CD4-positive, alpha-beta T cell treated with Interleukin-1 beta for 1 hour (primary cell): ENCODE measurements at places on chromosomes 3 and 15.

DNA sequence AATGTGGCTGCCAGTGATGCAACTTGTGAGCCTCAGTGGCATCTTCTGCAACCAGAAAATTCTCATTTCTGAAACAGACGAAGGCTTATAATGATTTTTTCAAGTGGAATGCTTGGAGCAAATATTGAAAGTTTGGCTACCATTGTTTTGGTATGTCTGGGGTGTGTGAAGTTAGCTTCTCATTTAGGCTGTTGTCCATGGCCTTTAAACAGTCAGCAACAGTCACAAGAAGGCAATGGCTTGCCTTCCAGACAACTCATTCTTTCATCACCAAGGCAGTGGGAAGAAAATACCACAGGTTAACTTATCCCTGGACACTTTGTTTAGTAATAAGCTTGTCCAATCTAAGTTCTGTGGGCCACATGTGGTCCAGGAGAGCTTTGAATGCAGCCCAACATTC, 4.7 kb upstream of the BNC1 start:
- DNase-seq = no peak

DNA sequence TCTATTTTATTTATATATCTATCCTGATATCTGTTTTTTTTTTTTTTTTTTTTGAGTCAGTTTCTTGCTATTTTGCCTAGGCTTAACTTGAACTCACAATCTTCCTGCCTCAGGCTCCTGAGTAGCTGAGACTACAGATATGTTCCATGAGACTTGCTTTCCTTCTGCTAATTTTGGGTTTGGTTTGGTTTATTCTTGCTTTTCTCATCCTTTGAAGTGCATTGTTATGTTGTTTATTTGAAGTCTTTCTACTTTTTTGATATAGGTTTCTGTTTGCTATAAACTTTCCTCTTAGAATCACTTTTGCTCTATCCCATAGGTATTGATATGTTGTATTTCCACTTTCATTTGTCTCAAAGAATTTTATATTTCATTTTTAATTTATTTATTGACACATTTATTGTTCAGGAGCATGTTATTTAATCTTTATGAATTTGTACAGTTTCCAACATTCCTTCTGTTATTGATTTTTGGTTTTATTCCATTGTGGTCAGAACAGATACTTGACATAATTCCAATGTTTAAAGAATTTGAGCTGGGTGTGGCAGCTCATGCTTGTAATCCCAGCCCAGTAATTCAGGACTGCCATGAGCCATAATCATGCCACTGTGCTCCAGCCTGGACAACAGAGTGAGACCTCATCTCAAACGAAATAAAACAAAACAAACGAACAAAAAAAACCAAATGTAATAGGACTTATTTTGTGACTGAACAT, 62.3 kb upstream of the PLSCR4 start:
- DNase-seq = no peak

DNA sequence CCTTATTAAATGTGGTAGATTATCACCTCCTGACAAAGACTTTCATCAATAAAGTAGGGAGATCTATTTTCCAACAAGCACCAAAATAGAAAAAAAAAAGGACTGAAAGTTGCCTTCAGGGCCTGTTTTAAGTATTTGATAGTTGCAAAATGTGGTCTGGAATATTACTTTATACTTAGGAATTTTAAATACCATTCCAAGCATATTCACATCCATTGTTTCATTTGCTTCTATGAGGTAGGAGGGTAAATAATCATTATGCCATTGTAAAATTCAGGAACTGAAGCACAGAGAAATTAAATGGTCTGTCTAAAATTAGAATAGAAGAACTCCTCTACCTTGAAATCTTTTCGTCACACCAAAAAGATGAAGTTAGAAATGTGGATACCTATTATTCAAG, 110.0 kb downstream of the TMCC1 start:
- DNase-seq = no peak

- no peak for DNase-seq
Measured at GRCh38 chr15:90264671-90265070, 801 bp upstream of the NGRN start.

- no peak for DNase-seq
Measured at GRCh38 chr3:106251160-106251892, 382.5 kb upstream of the CBLB start.

DNA sequence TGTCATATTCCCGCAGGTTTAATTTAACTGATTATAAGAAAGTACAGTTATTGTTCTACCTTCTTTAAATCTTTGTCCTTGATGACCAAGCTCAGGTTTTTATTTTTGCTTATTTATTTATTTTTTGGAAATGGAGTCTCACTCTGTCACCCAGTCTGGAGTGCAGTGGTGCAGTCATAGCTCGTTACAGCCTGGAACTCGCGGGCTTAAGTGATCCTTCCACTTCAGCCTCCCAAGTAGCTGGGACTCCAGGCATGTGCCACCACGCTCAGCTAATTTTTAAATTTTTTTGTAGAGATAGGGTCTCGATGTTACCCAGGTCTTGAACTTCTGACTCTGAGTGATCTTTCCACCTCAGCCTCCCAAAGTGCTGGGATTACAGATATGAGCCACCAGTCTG, 8.9 kb downstream of the USP3 start:
- no peak for DNase-seq

DNA sequence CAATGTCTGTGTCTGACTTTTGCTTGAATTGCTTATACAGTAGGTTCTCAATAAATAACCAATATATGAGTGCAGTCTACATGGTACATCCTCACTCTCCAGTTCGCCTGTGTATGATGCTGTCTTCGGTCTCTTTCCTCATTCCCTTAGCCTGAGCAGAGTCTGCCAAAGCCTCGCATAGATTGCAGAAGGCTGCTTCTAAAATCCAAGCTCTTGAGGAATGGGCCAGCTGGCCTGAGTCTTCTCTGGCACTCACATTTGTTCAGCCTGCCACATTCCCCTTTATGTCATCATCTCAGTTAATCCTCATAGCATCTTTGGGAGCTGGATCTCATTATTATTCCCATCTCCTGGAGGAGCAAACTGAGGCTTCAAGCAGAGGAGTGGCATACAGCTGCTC, 27.2 kb upstream of the ADAMTS7 start:
- DNase-seq = no peak

DNA sequence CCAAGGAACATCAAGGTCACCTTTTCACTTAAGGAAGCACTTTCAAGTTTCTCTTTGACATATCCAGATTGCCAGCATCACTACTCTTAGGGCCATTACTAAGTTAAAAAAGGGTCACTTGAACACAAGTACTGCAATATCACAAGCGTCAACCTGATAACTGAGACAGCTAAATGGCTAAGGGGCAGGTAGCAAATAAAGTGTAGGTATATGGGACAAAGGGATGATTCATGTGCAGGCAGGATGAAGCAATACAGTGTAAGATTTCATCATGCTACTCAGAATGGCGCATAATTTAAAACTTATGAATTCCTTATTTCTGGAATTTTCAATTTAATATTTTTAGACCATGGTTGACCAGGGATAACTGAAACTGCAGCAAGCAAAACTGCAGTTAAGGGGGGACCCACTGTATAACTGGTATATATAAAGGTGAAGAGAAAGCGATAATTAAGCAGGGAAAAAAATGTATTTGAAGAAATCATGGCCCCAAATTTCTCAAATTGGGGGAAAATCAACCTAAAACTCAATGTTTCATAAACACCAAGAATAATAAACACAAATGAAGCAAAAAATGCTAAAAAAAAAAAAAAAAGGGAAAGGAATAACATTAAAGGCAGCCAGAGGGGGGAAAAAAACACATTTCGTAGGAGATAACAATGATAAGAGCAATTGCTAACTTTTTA, 13.1 kb downstream of the CCR1 start:
- no peak for DNase-seq

DNA sequence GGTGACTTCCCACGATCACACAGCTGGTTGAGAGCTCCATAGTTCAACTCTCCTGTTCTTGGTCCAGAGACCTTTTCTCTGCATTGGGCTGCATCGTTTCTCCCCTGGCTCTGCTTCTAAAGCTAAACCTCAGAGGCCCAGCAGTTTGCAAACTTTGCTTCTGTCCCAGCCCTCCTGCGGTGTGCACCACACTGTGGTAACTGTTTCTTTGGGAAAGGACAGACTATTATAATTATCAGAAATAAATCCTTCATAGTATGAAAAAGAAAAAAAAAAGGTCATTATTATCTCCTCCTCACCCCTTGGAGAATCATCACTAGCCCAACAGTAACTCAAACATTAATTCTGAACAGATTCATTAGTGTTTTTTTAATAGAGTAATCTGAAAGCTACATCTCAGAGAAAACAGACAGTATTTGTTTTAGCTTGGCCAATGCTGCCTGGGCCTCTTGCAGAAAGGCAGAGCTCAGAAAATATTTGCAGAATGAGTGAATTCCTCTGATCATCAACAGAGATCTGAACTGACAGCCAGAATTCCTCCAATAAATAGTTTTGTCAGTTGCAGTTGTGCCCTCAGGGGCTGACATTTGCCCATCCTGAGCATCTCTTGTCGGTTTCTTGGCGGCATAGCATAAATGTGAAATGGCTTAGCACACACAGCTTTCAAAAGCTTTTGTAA, 52.9 kb downstream of the BFSP2 start:
- DNase-seq = no peak

GRCh38 chr3:13299531-13300155, 120.5 kb downstream of the NUP210 start:
- DNase-seq = no peak

DNA sequence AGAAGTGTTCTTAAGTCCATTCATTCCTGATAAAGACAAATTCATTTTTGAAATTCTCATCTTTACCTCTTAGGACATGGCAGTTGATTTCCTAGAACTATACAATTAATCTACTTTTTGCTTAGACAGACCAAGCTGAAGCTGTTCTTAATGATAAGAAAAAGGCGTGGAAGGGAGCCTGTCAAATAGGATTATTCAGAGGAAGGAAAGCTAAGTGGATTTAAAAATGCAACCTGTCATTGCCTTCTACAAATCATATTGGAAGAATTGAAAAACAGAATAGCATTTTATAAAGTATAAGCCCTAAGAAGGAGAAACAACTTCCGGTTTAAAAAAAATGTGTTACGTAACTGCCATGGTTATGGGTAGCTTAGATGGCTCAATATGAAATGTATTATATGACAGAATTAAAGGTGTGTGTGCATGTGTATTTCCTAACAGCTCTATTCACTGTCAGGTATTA, 81.2 kb upstream of the RAP2B start:
- no peak for DNase-seq

DNA sequence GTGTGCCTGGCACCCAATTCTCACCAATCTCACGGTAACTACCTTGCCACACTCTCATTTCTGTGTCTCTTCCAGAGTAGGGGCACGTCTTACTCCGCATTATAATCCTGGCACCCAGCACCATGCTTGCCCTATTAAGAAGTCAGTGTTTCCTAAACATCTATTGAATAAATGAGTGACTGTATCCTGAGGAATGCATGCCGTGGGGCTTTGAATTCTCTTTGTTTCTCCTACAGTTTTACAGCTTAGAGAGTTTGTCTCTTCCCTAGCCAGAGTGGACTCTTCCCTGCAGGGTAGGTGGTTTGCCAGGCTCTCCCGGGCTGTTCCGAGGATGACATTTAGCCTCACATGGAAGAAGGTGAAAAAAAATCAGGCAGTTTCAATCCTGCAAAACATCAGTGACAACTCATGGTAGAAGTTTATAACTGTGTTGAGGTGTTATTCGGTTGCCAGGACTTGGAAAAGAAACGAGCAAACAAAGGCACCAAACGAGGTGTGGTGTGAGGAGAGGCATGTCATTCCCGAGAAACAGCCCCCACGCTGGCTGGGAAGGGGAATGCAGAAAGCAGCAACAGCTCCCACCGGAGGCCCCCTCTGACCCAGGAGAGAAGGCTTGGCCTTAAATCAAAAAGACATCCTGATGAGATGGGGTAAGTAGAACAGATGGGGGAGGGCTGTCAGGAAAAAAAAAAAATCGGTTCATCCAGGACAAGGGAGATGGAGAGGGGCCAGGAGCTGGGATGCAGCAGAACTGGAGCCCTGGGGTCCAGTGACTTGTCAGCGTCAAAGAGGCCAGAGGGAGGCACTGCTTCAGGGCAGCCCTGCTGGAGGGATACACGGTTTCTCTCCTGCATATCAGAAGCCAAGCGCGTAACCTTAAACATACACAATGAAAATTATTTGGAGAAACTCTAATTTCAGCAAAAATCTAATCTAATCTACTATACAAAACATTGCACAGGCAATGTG, 168.4 kb upstream of the ARRDC4 start:
- DNase-seq = no peak

DNA sequence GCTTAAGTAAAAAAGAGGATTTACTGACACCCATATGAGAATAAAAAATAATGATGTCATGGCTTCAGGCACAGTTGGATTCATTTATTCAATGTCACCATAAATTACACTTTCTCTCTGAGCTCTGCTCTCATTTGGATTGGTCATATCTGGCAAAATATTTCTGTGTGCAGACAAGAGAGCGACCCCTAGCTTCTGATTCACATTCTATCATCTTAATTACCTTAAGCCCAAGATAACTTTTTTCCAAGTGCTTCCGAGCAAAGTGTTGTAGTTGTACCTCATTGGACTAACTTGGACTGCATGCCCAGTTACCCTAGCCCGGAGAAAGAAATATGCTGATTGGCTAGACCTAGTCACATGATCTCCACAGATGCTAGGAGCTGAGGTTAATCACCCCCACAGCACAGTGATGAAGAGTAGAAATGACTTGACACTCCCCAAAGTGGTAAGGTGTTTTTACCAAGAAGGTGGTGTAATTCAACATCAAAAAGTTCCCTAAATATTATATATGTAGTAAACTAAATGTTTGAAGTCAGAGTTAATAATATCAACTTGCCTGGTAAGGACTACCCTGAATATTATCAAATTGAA, 552.2 kb upstream of the SUCLG2 start:
- no peak for DNase-seq

GRCh38 chr3:127865941-127866340, 43.6 kb upstream of the MGLL start:
- DNase-seq = no peak

DNA sequence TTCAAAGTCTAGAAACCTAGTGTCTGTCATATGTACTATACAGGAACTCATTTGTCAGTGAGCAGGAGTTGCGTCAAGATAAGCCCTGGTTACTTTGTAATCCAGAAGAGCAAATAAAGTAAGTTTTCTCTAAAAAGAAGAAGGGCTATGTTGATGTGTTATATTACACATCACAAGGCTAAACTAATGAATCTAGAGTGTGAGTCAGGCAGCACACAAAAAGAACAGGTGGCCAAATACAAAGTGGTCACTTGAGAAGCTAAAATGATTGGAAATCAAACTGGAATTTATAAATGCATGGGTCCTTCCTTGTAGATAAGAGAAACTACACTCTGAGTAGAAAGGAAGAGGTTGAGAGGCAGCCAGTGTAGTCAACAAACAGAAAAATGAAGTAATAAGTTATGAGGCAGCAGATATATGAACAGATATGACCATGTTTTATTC, 771.6 kb downstream of the DIPK2A start:
- no peak for DNase-seq

GRCh38 chr3:70621451-70621850, 309.0 kb upstream of the MDFIC2 start:
- no peak for DNase-seq

- DNase-seq = peak; percentile 30
Measured at GRCh38 chr15:71386448-71387236, 271.4 kb downstream of the THSD4 start.
